OCI-M1 (cell line): ENCODE measurements at places on chromosomes 7 and 10.
A peak's percentile ranks its signal among the peaks of the same experiment; 100 is the strongest.

GRCh38 chr7:17320102-17320497, 21.6 kb downstream of the AHR start:
- DNase-seq, result no peak

DNA sequence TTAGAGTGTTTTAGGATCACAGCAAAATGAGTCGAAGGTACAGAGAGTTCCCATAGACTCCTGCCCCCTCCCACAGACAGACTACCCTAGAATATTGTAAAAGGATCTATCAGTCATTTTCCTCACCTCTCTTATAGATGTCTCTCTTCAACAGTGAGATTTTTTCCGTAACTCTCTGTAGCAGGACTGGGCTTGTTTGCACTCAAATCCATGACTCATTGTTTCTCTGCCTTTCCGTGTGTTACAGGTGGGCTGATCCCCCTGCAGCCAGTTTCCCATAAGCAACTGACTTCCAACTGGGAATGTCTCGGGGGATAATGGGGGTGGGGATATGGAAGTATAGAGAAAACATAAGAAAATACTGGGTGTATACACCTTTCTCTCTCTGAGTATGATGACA, 921.0 kb downstream of the GATA3 start:
- no peak for DNase-seq

GRCh38 chr7:70608229-70608628, 523.7 kb upstream of the GALNT17 start:
- no peak for DNase-seq

- no peak for DNase-seq
Measured at GRCh38 chr10:16521311-16522016, at the start of gene C1QL3. Gene C1QL3 (minus strand): TSS chr10:16521879. CDS start chr10:16521065, 814 bp downstream.

DNA sequence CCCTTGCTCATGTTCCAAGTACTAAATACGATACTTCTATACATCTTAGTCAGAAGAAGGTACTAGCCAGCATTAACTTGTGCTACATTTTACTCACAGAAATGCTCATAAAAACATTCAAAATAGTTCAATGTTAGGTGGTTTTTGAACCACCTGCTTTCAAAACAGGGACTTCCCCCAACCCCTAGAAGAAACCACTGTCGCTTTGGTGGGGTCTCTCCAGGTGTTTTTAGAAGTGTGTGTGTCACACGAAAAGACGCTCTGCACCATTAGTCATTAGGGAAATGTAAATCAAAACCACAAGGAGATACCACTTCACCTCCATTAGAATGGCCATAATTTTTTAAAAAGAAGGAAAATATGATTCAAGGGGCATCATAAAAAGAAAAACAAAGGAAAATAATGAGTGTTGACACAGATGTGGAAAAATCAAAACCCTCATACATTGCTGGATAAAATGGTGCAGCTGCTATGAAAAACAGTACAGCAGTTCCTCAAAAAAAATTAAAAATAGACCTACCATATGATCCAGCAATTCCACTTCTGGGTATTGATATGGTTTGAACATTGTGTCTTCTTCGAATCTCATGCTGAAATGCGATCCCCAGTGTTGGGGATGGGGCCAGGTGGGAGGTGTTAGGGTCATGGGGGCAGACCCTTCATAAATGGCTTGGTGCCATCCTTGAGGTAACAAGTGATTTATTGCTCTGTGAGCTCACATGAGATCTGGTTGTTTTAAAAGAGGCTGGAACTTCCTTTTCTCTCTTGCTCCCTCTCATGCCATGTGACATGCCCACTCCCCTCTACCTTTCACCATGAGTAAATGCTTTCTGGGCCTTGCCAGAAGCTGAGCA, 74.2 kb downstream of the MALSU1 start:
- peak; percentile 52 for DNase-seq

DNA sequence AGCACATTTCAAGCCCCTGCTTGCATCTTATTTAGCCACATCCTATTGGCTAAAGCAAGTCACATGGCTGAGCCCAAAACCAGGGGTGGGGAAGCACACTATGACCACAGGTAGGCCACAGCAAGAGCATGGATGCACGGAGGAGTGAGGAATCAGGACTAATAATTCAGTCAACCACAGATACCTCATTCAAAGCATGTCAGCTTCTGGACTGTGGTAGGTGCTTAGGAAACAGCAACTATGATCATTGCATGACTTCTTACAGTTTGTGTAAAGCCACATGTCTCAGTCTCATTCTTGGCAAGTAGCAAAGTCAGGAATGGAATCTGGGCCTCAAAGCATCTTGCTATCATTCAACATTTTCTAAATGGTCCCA, 79.0 kb upstream of the EMX2 start:
- no peak for DNase-seq

DNA sequence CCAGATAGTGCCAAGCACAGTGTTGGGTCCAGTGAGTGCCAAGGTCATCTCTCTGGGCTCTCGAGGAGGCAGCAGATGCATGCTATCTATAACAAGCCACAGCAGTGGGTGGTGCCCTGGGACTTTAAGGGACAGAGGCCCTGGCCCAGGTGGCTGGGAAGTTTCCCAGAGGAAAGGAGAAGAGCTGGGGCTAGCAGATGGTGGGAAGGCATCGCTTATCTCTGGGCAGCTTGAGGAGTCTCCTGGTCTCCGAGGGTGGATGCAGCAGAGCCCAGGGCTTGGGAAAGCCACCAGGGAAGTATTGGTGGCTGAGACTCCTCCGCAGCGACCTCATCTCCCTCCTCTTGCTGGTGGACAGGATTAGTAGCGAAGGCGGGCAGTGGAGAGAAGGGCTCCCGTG, 63.4 kb upstream of the LRRC4 start:
- DNase-seq, result no peak

DNA sequence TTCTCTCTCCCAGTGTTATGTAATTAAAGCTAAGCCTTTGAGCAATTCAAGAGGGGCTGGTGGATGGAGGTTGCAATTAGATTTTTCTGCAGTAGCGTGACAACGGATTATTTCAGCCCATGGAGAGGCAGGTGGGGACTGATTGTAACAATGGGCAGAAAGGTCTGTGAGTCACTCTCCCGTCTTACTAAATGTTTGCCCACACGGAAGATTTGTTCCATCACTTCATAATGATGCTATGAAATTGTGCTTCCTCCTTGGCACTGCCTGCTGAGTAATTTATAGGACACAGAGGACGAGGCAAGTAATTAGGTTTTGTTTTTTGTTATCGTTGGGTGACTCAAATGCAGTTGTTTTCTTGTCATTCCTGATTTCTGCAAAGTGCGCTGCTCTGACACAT, 594.5 kb upstream of the DPP6 start:
- DNase-seq, result no peak

- no peak for DNase-seq
Measured at GRCh38 chr7:80860554-80860953, 58.3 kb downstream of the SEMA3C start.

DNA sequence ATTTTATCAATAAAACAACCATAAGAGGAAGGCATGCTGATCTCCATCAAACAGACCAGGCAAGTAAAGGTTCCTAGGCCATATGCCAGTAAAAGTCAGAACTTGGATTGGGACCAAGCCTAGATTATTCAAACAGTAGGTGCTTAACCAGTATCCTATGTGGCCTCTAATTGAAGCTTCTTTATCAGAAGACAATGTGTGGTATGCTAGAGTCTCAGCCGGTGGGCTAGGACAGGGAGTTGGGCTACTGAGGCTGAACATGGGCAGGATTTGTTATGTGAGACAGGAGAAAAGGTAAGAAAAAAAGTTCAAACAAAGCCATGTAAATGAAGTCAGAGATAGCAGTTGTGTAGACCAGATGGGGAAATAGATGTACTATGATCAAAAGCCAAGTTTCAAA, 413.7 kb upstream of the GHITM start:
- DNase-seq, result no peak

DNA sequence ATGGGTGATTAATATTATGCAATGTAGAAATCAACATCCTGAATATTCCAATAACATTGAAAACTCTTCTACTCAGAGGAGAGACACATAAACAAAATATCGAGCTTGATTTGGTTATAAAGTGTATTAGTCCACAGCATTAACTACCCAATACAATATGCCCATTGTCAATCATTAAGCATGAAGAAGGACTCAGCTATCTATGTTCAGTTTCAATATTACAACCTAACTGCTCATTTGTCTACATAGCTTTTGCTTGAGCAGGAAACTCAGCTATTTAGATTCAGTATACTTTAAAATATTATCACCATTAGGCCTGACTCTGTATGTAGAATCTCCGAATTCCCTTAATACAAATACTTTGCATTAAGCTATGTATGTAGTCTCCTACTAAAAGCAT, 262.6 kb downstream of the SEMA3A start:
- DNase-seq, result no peak

DNA sequence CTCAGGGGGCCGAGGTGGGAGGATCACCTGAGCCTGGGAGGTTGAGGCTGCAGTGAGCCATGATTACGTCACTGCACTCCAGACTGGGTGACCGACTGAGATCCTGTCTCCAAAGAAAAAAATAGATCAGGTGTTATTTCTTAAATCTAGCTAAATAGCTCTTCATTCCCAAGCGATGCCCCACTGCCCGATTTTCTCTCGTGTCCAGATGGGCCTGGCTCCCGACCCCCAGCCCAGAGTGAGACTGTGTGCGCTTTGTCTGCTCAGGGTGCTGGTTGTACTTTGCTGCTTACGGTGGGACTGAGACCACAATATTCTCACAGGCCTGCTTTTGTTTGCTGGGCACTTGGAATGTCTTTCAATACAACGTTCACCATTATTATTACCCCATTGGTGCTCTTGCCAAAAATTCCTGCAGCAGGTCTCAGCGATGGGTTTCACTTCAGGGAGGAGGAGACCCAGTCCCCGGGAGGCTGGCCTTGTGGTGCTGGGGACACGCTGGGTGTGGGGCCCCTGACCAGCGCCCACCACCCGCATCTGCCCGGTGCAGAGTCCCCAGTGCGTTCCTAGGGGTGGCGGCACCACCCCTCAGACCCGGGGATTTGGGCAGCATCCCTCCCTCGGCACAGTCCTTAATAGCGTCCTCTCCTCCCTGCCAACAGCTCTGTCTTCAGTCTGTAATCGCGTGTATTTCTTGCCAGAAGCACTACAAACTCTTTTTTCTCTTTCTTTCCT, 20.4 kb upstream of the DPYSL4 start:
- no peak for DNase-seq

DNA sequence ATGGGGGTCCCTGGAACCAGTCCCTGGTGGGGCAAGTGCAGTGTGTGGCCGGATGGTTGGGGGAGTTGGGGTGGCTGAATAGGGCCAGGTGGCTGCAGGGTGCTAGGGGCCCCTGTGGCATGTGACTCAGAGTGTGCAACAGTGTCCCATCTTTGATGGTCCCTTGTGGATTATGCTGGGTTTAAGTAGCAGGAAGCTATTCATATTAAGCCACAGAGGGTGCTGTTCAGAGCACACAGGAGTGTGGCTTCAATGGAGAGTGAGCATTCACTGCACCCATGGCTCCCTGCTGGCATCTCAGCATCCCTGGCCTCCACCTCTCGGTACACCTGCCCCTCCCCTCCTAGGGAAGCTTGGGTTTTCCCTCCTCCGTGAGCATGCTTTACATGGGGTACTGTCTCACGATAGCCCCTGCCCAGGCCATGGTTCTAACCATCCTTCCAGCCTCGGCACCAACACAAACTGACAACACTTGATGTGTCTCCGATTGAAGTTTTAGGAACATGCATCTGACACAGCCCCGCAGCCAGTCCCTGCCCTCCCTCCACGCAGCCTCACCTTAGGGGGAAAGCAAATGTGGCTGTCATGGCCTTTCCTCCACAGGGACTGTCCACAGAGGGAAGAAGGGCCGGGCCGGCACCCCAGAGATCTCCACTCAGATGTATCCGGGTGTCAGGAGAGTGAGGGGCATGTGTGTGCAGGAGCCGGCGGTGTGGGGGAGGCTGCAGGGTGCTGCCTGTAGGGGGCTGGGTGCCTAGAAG, 30.4 kb upstream of the PPIF start:
- peak; percentile 49 for DNase-seq

DNA sequence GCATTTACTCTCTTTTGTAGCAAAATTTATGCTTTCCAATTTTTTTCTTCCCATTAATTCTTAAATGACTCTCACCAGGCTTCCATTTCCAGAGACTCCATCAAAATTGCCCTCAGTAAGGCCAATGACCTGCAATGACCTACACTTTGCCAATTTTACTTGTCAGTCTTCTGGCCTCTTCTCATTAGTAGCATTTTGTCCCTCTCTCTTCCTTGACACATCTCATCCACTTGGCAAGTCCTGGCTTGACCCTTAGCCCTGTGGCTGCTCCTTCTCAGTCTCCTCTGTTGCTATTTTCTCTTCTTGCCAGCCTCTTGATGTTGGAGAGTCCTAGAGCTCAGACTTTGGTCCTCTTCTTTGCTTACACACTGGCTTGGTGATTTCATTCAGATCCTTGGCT, 166.1 kb upstream of the MTPN start:
- no peak for DNase-seq

DNA sequence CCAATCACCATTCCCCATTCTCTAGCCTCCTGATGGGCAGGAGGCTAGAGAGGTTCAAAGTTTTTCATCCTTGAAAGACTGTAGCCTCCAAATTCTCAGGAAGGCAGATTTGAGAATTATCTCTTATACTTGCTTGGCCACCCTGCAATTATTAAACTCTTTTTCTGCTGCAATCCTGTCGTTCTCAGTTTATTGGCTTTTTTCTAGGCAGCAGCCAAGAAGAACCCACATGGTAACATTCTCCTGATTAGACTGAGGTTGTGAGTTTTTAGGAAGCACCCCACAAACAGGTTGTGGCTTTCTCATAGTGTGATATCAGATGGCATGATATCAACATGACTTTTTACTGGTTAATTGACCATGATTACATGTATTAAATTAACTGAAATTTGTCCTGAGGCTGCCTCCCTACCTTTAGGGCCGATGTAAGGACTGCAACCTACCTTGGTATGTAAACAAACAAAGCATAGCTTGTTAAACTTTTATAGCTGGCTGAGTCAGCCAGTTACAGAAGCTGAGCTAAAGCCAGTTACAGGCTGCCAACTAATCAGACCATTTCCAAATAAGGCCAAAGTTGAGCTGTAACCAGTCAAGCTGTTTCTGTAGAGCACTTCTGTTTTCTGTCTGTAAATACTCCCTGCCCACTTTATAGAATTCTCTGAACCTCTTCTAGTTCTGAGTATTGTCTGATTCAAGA, 3.2 kb upstream of the ZNF248 start:
- peak; percentile 39 for DNase-seq

DNA sequence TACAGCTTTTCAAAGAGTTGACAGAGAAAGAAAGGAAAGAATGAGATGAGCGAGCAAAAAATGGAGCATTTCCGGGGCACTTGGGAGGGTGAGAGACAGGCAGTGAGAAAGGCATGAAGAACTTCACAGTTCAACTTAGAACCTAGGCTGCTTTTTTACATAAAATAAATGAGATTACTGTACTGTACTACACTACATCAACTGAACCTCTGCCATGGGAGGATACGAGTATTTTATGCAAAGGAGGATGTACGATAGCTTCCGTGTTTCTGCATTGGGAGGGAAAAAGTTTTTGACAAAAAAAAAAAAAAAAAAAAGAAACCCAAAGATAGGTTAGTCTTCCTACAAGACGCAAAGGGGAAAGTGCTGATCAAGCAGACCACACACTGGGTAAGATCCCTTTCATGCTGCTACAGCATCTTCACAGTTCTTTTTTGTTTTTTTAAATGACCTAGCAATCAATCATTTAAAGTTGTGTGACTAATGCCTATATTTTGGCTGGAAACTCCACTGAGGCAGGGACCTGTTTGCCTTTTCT, 88.0 kb downstream of the RAPGEF5 start:
- DNase-seq, result no peak

- DNase-seq, result no peak
Measured at GRCh38 chr10:99280472-99280871, 44.8 kb upstream of the HPSE2 start.

GRCh38 chr10:71479831-71480230, 83.1 kb downstream of the CDH23 start:
- DNase-seq, result no peak

- no peak for DNase-seq
Measured at GRCh38 chr10:72665925-72666324, 26.0 kb upstream of the MCU start.
